ENCODE measurements at places on chromosomes 4 and X.

DNA sequence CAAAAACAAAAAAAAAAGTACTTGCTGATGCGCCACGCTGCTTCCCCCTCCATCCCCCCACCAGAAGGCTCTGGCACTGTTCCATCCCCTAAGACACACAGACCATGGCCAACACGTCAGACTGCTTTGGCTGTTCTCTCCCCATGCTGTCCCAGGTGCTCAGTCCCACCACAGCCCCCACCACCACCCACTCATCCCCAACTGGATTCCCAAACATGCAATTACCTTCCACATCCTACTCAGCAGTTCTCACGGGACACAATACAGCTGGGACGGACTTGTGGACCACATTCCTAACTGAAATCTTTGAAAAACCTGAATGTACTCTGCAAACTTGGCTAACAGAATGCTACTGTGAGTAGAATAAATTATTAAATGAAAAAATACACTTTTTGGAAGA is 8.6 kb downstream of the FAT1 start:
- no peak for DNase-seq

GRCh38 chrX:145821291-145821897 is 3.8 kb downstream of the SLITRK2 start:
- no peak for DNase-seq

DNA sequence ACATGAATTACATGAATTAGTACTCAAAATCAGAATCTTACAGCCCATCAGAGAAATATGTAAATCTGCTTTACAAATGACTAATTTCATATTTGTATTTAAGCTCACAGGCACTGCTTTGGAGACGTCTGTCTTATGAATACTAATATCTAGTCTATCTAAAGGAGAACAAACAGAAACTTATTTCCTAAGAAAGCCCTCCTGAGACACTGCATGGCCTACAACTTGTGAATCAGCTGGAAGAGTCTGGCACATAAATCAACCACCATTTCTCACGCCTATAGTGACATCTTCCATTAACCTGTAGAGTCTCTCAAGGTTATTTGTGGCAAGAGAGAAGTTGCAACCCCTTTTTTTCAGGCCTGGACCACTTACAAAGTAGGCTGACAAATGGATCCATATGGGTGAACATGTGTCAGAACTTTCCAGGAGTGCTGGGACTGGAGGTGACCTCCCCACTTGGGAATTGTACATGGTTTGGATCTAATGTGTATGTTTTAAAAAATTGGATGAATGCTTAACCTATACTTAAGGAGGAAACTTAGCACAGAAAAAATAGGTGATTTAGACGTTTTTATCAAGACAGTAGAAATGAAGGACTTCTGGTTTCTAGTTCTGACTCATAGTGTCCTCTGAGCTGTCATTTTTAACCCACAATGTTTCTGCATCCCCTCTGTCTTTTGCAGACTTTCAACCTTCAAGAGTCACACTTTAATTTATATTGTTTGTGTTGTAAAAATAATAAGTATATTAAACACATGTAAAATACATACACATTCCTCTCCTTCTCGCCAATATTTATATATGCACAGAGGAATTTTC is 83.2 kb upstream of the ARHGAP24 start:
- no peak for DNase-seq

DNA sequence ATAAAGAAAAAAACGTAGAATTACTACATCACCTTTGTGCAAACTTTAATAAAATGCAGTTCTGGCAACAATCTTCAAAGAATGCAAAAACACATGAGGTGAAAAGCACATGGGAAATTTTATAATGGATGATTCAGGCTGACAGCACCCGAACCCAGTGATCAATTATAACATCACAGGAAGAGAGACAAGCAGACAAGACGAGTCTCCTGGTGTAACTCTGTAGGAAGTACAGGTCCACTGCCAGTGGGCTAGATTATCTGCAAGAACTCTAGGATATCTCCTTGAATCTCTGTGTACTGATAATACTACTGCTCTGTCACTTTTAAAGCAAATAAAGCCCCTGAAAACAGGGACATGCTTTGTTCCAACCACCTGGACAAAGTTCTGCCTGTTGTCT is 58.9 kb upstream of the NXF3 start:
- no peak for DNase-seq

DNA sequence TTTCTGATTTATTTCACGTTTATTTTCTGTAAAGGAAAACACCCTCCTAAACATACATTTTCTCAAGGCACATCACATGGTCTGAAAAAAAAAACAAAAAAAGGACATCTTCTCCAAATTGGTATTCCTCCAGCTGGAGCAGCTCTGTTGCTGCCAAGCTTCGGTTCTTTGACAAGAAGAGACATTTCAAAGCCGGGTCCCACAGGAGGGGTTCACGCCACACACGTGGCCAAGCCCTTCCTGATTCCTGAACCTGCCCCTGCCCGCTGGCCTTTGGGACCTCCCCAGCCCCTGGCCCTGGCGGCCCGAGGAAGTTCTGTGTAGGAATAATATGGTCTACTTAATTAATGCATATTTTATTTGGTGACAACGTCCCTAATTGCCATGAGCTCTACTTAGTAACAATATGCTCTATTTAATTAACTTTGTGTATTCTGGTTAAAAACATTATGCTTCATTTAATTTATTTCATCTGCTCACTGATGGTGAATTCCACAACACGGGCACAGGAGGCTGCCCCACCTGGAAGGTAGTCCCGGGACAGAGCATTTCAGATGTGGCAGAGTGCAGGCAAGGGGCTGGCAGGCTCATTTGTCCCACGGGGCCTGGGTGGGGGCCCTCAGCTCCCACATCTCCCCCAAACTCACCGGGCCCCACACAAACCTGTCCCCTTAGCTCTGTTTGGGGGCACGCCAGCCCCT is 5.4 kb upstream of the RGS12 start:
- no peak for DNase-seq

- DNase-seq = no peak
These were observed 1142.2 kb downstream of the ARAP2 start for GRCh38 chr4:35102066-35102465.

DNA sequence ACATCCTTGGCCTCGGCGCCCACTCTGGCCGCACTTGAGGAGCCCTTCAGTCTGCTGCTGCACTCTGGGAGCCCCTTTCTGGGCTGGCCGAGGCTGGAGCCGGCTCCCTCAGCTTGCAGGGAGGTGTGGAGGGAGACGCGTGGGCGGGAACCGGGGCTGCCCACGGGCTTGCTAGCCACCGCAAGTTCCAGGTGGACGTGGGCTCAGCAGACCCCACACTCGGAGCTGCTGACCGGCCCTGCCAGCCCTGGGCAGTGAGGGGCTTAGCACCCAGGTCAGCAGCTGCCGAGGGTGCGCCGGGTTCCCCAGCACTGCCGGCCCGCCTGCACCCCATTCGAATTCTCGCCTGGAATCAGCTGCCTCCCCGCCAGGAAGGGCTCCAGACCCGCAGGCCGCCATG is 1892.3 kb upstream of the PCDH7 start:
- DNase-seq = no peak

GRCh38 chrX:155262970-155263754 is 1.1 kb downstream of the RAB39B start:
- DNase-seq = no peak

DNA sequence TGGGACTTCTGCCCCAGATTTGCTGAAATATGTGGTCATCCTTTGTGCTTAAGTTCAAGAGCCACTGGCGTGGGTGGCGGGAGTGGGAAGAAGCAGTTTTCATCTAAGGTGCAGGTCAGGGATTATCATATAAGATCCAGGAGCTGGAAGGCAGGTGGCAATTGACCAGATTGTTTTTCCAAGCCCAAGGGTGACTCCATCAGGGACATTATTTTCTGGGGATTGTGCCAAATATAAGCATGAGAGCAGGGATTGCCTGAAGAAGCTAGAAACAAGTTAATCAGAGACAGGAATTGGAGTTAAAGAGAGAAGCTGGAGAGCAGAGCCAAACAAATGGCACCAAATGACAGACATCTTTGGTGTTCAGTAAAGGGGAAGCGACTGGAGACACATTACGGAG is 19.4 kb upstream of the SEL1L3 start:
- DNase-seq = no peak

DNA sequence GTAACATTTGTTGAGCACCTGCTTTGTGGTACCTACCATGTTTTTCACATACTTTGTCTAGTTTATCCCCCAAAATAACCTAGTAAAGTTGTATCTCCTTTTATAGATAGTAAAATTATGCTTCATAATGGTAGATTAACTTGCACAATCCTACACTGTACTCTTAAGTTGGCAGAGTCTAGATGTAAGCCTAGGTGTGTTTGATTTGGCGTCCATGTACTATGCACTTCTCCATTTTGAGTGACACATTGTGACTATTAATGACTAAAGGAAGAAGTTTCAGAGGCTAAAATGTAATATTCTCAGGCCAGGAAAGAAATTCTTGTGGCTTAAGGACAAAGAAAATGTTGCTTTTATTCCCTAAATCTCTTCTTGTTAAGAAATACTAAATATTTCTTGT is 15.4 kb downstream of the PLK4 start:
- no peak for DNase-seq

GRCh38 chr4:97498875-97499274 is 644.4 kb downstream of the STPG2 start:
- no peak for DNase-seq

GRCh38 chr4:3792813-3793212 is 26.6 kb downstream of the ADRA2C start:
- no peak for DNase-seq

- no peak for DNase-seq
These were observed 192.7 kb downstream of the GABRG1 start for GRCh38 chr4:45931154-45931553.

DNA sequence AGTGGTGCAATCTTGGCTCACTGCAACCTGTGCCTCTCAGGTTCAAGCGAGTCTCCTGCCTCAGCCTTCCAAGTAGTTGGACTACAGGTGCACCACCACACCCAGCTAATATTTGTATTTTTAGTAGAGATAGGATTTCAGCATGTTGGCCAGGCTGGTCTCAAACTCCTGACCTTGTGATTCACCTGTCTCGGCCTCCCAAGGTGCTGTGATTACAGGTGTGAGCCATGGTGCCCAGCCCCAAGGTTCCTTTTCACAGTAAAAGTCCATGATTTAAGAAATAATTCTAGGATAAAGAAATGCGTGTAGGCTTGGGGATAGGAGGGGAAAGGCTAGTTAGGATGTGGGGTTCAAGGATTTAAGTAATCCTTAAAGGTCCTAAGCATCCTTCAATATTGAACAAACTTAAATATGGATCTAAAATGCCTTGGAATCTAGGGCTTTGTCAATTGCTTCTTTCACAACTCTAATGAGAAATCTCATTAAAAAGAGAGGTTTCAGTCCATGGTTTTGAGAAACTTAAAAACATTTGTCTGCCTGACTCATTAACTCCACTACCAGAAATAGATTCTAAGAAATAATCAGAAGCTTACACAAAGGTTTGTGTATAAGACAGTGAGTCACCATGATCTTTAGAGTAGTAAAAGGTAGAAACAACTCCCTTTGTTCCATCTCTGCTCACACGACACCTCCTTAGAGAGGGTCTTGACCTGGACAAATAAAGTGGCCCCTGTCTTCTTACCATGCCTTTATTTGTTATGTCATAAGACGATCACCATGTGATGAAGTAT is 203.2 kb downstream of the PTTG2 start:
- DNase-seq = no peak

- DNase-seq = no peak
These were observed 33.4 kb downstream of the ADGRA3 start for GRCh38 chr4:22482250-22483127.

DNA sequence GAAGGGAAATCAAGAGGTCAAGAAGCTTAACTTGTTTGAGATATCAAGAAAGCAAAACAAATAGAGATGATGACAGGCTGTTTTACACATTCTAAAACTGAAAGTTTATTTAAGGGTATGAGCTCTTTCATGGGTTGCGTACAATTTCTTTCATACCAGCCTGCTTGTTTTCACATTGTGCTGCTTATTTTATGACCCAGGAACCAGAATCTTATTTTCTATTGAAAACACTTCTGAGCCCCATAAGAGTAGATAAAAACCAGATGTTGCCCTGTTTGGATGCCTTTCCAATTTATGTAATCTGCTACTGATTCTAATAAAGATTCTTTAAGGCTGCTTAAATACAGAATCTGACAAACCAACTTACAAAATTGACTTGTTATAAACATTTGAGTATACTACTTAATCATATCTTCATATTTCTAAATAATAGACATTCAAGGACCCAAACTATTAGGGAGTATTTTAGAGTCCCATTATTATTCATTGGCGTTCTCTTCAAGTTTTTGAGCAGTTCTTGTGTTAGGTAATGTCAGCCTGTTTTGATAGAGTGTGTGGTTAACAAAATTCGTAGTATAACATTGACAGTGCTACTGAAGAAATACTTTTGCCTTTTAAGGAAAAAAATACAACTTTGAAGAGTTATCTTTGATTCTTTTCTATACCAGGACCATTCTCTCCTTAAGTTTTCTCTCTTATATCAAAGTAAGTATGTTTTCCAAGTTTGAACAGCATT is 74.4 kb downstream of the PDLIM5 start:
- no peak for DNase-seq
